ENCODE measurements at places on chromosomes 1 and 21.

DNA sequence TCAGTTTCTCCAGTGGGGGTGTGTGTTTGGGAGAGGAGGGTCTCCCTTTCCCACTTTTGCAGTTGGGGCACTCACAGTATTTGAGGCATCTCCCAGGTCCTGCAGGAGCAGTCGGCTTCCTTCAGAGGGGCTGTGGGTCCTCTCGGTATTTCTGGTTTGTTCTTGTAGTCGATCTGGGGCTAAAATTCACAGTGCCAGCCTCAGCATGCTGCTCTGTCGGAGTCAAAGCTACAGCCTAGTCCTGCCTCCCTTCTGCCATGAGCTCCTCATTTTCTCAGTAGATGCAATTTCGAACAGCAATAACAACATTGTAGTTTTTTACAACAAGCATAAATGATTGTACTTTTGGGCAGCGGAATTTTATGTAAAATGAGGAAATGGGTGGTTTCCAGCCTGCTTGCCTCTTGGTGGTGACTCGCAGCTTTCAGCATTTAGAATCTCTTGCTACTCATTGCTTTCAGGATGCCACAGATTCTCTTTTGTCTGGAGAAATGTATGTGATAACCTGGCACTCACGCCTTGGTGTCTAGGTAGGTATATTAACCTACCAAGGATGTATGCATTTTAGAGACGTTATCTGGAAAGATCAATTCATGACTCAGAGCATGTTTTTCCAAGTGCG, 82.4 kb upstream of the C21orf91 start:
- DNase-seq, result no peak

DNA sequence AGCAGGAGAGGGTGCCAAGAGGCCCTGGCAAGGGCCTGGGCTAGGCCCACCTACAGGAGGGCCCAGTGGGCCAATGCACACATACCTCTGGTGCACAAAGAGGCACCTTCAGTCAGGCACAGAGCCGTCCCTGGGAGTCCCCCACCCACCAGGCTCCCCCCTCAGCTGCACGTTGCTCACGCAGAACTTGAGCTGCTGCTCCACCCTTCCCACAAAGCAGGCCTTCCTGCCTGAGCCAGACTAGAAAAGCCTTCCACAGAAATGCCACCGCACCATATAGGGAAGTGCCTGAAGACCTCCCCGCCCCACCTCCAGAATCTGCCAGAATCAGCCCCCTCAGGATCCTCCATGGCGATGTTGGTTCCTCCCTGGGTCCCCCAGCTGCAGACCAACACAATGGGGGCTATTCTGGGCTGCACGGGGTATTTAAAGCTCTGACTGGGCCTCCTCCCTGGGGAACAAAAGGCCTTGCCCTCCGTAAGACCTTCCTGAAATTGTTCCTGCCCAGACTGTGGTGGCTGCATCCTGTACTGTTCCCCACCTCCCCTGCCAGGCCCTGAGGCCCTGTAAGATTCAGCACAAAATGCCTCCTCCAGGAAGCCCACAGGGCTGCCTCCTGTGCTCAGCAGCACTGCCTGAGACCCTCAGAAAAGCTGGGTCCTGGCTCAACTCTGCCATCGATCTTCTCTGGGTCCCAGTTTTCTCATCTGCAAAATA, 27.2 kb downstream of the HSPG2 start:
- DNase-seq, result peak; percentile 47

DNA sequence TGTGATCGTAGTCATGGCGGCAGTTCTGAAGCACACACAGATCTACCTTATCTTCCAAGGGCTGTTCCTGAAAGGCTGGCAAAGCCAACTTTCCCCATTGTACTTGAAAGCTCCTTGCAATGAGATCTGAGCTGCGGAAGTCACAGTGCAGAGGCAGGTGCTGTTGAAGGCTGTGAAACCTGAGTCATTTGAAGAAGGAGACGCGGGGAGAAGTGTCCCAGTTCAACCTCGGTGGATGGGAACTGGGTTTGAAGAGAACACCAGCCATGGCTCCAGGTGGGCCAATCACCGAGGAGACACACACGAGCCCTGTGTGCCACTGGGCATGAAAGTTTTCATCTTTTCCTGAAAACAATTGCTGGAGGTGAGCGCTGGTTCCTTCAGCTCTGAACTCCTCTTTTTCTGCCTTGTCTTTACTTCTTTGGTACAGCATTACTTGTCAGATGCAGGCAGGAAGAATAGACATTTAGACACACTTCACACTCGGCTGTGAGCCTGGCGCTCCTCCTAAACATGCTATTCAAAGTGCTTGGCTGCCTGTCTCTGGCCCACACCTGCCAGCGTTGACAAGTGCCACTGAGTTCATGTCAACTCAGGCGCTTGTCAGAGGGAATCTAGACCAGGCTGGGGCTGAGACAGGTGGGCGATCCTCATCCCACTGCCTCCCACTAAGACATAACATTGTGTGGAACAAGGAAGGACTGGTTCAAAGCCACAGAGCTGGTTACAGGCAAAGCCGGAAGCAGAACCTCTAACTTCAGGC, 25.7 kb upstream of the PDE9A start:
- DNase-seq, result no peak

- DNase-seq, result no peak
Observed at GRCh38 chr1:52296345-52296744, 69.7 kb downstream of the CC2D1B start.

DNA sequence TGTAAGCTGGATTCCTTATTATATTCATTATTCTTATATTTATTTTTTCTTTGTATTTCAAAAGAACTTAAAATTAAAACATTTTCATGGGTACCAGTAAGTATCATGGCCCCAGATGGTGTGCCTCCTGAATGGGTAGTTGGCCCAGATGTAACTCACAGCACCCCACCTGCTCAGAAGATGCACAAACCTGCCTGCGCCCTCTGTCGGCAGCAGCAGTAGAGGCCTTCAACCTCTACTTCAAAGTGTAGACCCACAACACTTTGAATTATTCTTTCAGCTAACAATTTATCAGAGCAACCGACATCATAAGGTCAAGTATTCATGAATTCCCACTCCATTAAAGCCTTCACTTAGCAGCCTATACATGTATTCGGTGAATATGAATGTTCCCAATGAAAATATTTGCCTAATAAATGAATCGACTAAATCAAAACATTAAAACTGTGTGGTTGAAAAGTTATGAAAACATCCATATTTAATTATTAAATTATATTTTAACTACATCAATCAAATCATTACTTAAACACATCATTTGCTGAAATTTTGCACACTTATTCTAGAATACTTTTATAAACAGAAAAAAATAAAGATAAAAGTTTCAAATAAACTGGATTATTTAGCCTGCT, 25.4 kb downstream of the PIGM start:
- DNase-seq, result peak; percentile 62

DNA sequence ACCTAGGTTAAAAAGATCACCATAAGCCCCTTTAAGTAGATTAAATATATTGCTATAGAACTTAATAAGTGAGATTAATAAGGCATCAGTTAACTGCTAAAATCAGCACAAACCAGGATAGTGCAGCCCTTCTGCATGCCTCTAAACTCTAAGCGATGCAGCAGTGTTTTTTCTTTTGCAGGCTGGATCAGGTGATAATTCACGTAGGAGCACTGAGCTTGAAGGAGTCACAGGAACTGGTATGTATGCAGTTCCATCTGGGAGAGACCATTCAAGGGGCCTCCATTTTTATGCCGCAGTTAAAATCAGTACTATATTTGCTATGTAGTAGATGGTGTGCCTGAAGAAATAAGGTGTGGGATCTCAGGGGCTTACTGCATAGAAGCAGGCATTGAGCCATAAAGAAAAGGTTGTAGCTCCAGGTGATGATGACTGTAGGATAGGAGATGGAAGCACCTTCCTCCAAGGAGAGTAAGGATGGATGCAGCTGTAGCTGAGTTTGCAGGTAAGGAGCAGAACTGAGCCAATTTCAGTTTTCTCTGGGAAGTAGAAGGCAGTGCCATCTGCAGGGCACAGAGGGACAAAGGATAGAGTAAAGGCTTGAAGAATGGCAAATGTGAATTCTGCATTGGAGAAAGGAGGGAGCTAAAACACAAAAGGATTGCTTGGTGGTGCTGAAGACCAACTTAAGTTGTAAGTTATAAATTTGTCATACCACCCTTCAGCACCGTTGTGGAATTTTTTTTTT, 22.6 kb downstream of the NPL start:
- DNase-seq, result no peak

DNA sequence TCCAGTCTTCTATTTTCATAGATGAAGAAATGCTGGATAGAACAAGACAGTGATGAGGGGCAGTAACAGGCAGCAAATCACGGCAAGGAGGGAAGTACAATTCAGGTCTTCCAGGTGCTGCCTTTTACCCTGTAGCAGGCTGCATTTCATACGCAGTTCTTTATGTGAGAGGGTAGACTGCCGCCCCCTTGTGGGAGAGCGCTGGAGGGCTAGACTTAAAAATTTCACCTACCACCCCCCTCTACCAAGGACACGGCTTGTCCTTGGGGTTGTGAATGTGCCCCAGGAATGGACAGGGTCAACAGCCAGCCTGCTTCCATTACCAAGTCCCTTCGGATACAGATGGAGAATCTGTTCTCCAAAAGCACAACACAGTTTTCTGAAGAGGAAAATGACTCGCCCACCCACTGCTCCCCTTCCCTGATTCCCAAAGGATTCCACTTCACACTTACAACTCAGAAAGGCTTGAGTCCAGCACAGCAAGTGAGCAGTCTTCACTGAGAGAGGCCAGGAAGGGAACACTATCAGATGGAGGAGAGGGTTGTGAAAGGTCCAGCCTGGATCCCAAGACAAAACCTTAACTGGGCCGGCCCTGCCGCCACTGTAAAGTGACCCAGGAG, 7.4 kb downstream of the WDR77 start:
- peak; percentile 51 for DNase-seq

GRCh38 chr1:59880735-59881134, 45.8 kb downstream of the CYP2J2 start:
- no peak for DNase-seq

- no peak for DNase-seq
Observed at GRCh38 chr1:89908672-89909436, 86.1 kb upstream of the ZNF326 start.

DNA sequence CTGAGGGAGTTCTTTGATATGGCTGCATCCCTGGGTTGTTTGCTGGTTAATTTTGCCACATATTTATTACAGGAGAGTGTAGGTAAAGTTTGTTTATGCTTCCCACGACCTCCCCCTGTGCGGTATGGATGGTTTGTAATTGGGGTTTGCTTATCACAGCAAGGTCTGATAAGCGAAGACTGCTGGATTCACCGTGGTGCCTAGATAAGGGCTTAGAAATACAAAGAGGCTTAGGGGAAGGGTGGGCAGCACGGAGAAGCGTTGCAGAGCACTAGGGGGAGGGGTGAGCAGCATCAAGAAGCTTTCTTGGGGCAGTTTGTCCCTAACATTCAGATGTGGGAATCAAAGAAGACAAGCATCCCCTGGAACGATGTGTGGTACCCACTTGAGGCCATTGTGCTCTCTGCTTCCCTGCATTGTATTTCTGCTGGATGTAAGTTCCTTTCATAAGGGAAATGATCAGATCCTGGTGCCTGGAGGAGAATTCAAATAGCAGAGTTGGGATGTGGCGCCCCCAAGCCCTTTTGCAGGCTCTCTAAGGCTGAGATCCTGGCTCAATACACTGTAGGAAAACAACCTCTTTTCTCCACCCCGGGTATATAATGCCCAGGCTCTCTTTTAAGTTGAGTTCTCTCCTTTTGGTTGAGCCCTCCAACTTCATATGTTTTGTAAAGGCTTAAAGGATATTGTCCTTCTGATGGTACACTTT, 598.1 kb upstream of the ADGRL4 start:
- no peak for DNase-seq

DNA sequence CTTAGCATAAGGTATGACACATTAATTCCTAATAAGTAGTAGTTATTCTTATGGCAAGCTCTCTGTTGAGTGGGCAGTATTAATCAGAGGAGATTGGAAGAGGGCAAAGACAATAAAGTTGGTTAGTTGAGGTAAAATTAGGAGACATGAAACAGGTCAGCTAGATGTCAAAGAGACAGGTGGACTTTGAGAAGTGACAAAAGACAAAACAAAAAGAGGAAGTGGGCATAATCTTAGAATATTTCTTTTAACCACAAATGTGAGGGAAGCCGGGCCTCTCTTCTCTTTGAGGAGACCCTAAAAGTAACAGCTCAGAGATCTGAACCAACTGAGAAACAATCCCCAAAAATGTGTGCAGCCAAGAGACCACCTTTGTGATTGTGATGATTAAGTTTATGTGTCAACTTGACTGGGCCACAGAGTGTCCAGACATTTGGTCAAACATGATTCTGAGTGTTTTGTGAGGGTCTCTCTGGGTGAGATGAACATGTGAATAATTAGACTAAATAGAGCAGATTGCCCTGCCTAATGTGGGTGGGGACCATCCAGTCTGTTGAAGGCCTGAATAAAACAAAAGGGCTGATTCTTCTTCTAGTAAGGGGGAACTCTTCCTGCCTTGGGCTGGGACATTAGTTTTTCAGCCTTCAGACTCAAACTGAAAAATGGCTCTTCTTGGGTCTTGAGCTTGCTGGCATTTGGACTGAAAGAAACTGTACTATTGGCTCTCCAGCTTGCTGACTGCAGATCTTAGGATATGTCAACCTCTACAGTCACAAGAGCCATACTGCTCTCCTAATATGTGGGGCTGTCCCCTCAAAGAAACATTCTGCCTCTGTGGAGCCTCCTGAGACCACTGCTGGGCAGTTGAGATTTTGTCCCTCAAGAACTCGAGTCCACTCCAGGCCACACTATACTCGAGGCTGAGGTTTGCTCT, 40.0 kb downstream of the FCRL5 start:
- DNase-seq, result no peak

GRCh38 chr1:64659478-64660138, 85.3 kb upstream of the RAVER2 start:
- no peak for DNase-seq

DNA sequence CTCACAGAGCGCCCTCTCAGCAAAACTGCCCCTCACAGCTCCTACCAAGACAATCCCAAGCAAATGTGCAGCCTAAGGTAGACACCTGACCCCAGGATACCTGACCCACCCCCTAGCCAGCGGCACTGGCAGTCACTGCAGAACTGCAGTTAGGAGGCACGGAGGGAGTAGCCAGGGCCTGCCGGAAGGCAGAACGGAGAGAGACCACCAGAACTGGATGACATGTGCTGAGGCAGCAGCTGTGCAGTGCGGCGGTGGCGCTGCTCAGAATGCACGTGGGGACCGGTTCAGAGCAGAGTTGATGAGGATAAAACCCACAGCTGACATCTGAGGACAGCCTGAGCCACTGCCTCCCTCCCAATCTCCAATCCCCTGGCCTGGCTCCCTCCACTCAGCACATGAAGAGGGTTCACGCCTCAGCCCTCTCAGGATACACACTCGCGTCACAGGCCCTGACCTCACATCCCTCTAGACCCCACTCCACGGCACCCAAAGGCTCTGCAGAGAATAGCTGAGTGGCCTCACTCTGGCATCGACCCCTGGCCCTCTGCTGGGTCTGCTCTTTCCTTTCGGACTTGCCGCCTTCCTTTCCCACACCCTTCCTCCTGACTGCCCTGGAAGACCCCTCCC, 29.6 kb downstream of the UBE2G2 start:
- DNase-seq, result no peak
